Renal cortical epithelial cell (primary cell): ENCODE measurements at places on chromosomes 12 and 14. TPM values are rescaled to one million over a fixed set of nuclear protein-coding genes. Genes with fewer than 3 reads are reported as not detected.

The PAX9 gene
- total RNA-seq, result under 0.01 TPM in 1 of 2 replicates, not detected in the other

The NAB2 gene
- total RNA-seq, result 13.5 and 16.3 TPM in 2 replicates

The KLRB1 gene
- total RNA-seq, result not detected in 2 replicates

The HOXC5 gene
- 0.80 TPM in 1 of 2 replicates, not detected in the other for total RNA-seq

The RBP5 gene
- total RNA-seq, result 1.1 TPM in 1 of 2 replicates, not detected in the other

The DLGAP5 gene
- total RNA-seq, result 0.94 and 29.0 TPM in 2 replicates
